ENCODE measurements at places on chromosomes 2 and 18.

DNA sequence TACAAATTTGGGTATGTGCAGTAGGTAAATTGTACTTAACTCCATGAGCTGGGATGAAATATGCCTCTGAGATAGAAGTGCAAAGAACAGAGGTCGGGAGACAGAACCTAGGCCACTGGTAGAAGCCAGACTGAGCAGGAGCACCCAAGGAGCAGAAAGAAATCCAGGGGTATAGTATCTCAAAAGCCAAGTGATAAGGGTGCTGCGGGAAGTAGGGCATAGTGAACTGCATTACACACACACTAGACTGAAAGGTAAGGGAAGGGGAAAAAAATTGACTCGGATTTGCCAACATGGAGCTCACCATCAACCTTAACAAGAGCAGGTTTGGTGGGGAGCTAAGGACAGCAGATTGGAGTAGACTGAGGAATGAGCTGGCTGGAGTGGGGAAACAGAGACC is 89.3 kb upstream of the TMEM247 start:
- no peak for DNase-seq

GRCh38 chr2:15588329-15588919 is 3.2 kb upstream of the DDX1 start:
- no peak for DNase-seq

- no peak for DNase-seq
Measured at GRCh38 chr18:27447451-27447881, 262.4 kb upstream of the CHST9 start.

GRCh38 chr2:4951368-4951767 is 740.8 kb upstream of the SOX11 start:
- no peak for DNase-seq

DNA sequence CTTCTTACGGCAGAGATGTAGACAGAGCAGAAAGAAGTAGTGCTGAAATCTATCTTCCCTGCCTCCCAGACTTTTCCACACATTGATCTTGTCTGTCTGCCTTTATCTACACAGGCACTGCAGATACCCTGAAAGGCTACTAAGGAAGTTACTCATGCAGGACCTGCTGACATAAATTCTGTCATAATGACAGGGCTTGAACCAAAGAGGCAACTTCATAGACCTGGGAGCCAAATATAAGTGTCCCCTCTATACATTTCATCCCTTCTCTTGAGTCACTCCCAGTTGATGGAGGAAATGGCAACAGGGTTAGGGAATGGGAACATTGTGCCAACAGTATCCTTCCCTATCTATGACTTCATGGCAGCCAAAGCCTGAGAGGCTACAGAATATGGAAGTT is 157.5 kb downstream of the TNS1 start:
- DNase-seq, result no peak

- no peak for DNase-seq
Measured at GRCh38 chr2:153455861-153456260, 22.7 kb downstream of the RPRM start.

GRCh38 chr18:11021477-11021876 is 127.9 kb downstream of the PIEZO2 start:
- DNase-seq, result no peak

DNA sequence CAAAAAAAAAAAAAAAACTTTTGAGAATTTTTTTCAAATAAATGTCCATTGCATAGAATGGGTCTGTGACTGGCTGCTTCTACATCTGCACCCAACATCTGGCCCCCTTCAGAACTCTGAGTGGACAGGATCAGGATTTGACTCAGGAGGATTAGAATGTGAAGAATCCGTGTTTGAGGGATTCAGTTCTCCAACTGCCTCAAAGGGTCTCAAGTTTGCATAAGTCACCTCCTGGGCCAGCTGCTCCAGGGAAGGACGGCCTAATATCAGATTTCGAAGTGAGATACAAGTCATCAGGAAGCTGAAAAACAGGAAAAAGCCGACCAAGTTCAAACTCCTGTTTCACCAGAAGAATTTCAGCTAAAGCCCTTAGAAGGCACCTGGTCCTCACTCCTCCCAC is 10.9 kb downstream of the MAT2A start:
- no peak for DNase-seq

- DNase-seq, result no peak
Measured at GRCh38 chr2:176109192-176109901, 2.3 kb downstream of the HOXD11 start.

DNA sequence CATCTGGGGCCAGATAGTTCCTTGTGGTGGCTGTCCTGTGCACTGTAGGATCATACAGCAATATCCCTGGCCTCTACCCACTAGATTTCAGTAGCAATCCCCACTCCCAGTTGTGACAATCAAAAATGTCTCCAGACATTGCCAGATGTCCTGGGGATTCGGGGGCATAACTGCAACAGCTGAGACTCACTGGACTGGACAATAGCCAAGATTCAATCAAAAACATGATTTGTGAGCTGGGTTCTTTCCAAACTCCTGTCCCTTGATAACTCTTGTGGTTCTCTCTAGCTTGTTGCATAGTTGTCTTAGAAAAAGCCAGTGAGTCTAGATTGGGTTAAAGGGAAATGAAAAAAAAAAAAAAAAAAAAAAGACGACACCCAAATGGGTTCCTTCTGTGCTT is 293.4 kb downstream of the CELF4 start:
- no peak for DNase-seq

GRCh38 chr2:240278661-240279060 is 138.2 kb upstream of the OTOS start:
- DNase-seq, result no peak

GRCh38 chr2:128799730-128800129 is 481.1 kb upstream of the HS6ST1 start:
- DNase-seq, result no peak

DNA sequence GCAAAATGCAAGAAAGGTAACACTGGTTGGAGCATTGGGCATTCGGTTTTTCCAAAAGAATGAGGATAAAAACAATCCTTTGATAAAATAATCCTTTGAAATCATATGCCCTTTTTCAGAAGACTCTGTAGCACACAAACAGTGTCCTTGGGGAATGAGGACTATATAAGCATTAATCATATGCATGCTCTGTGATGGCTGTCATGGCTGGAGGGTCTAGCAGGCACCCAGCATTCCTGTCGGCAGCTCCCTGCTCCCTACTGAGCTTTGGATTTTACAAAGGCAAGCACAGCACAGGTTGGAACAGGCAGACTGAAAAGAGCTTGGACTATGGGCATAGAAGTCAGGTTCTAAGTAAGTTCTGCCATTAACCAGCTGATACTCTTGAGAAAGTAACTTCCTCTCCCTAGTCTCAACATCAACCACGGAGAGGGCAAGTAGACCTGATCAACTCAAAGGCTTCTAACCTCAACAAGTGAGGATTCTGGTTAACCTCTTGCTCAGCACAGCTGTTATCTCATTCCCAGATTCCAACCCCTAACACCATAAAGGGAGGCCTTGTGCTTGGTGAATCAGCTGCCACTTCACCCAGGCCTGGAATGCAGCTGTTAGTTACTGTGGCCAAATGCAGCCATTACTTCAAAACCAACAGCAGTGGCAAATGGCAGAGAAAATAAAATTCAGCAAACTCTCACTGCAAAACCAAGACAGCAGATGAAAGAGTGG is 29.5 kb downstream of the GALNT14 start:
- no peak for DNase-seq

GRCh38 chr18:42446195-42446594 is 491.2 kb downstream of the PIK3C3 start:
- no peak for DNase-seq

GRCh38 chr2:39523308-39524044 is 86.4 kb upstream of the MAP4K3 start:
- DNase-seq, result no peak

DNA sequence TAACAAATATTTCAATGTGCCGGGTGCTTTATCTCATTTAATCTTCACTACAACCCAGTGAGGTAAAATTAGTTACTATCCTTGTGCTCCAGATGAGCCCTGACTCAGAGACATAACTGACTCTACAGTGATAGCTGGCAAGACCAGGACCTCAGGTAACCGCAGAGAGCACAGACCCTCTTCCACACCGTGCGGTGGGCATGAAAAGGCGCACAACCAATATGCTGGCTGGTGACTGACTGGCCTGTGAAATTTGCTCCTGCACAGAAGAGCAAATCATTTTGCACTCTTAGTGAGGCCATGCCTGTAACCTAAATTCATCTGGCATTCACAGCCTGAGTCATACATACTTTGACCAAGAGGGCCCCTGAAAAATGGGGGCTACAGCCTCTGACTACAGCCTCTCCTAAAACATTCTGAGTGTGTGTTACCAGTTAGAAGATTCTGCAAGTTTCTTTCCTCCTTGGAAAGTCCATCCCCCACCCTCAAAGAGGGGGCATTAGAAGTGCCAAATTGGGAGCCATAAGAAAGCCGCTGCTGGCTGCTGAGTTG is 22.4 kb upstream of the MSGN1 start:
- DNase-seq, result no peak

DNA sequence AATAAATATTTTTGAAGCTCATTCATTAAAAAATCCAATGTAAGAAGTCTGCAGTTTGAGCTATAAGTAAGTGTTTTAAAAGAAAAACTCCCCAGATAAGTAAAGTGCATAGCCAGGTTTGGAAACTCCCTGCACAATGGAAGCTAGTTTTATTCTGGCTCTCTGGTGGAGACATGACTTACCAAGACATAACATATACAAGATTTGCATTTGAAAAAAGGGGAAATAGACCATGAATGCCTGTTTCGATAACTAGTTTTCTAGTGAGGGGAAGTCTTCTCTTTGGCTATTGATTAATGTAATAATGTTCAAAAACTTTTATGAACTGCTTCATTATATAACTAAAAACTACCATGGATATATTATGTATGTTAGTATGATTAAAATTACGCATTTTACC is 435.2 kb downstream of the ARHGAP15 start:
- DNase-seq, result no peak

DNA sequence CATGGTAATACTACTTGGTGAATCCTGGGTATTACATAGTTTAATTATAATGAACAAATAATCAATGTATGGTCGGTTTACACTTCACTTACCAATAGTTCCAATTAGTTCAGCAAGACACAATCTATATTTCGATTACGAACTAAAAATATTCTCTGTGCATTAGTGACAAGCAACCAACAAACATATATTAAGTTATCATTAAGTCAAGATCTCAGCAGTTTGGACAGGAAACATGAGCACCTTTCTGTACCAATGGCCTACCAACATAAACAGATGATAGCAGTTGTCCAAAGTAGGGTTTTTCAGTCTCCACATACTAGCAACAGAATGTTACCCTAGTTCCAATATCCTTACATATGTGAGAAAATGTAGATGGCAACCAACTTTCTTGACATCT is 32.8 kb downstream of the RTN4 start:
- DNase-seq, result no peak

DNA sequence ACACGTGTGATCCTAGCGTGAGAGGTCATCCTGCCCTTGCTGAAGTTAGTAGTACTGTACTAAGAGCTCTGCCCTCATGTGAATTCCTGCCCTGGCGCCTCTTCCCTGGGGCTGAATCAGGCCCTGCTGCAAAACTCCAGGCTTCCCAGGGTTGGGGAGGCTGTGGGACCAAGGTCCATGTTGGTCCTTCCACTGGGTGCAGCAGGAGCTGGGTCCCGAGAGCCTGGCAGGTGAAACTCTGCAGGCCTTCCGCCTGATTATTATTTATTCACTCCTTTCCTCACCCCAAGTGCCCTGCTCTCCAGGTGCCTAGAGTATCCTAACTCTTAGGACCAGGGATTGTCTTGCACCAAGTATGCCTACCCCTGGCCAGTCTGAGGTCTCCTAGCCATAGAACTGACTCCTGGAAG is 5.3 kb upstream of the CNNM3 start:
- no peak for DNase-seq

DNA sequence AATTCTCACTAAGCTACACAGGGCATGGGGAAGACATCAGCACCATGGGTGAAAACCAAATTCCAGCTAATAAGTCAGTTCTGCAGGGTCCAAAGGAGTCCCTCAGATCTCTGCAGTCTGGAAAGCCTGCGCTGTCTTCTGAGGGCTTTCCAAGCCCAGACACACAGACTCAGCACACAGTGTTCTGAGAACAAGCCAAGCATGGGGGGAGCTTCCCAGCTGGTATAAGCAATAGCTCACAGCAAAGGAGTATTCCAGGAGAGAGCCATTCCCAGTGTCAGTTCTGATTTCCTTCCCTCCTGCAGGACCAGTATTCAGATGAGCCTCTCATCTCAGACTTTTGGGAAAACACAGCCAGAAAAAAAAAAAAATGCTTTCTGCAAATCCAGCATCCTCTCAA is 370.8 kb downstream of the TNS1 start:
- DNase-seq, result no peak

- DNase-seq, result no peak
Measured at GRCh38 chr2:173354073-173354581, 545 bp upstream of the CDCA7 start.

- DNase-seq, result no peak
Measured at GRCh38 chr2:172084395-172084644, 987 bp upstream of the DLX1 start.

DNA sequence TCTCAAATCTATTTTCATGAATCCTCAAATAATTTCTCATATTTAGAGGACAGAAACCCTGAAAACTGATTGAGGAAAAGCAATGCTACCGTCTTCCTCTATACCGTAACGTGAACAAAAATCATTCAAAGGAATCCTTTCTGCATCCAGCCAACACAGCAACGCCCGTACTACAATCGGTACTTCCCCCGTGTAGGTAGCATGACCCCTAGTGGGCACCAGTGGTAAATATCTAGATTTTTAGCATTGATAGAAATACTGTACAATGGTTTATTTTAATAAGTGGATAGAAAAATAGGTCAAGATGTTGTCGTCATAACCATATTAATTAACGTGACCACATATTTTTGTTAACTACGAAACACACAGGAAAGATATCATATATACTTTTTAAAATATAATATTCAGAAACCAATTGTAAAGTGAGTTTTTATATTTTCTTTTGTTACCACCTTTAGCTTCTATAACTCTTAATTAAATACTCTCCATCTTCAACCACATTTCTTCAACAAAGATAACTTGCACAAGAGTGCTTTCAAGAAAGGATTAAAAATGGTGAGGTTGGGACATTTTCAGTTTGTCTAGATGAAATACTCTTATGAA is 194.1 kb downstream of the SS18 start:
- DNase-seq, result no peak

- no peak for DNase-seq
Measured at GRCh38 chr2:75569546-75569945, 8.8 kb upstream of the EVA1A start.

GRCh38 chr2:151808258-151809072 is 19.8 kb downstream of the ARL5A start:
- no peak for DNase-seq

DNA sequence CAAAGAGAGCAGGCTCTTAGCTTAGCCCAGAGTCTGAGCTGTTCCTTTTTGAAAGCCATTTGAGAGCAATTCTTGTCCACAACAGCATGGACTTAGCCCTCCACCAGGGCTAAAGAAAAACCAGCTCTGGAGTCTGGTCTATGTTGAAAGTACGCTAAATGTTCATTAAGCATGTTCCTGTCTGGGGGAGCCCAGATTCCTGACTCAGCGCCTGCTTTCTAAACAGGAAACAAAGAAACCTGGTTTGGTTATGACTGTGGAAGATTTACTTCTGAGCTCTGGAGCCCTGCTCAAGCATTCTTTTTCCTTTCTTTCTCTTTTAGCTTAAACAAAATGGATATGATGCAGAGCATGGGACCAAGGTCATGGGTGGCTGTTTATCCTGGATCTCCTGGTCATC is 279.8 kb downstream of the RBM43 start:
- no peak for DNase-seq

All from cortex of kidney (tissue), 1 donor.